ENCODE measurements at places on chromosomes 5 and 9.

DNA sequence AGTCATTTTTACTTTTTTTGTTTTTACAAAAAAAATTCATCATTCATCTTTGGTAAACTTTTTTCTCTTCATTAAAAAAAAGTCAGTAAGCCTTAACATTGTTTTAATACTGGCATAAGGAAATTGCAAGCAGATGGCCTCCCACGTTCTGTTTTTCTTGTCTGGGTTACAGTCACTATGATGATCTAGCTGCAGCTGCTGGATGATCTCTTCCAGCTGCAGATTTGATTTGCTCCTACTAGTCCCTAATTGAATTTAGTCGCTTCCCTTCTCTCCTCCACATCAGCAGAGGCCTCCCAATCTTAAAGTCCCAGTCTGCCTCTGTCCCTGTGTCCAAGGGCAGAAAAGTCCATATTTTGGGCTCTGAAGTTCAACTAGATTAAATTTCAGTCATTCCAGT lies 106.8 kb upstream of the PTGER4 start:
- DNase-seq = peak; percentile 80

DNA sequence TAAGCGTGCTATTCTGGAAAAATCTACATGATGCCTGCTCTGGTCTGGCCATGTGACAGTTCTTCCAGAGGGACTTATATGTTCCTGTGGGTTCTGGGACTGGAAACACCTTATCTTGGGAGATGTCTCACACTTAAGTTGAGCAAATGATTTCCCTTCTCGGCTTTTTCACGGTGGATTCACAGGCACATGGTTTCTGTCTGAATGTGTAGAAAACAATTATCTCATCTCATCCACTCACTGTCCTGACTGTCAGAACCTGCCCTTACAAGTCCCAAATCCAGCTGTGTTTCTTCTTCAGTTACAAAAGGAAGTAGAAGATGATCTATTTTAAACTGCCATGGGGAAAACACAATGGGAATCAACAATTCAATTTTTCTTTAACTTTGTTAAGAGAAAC lies 184.0 kb downstream of the SYK start:
- no peak for DNase-seq

DNA sequence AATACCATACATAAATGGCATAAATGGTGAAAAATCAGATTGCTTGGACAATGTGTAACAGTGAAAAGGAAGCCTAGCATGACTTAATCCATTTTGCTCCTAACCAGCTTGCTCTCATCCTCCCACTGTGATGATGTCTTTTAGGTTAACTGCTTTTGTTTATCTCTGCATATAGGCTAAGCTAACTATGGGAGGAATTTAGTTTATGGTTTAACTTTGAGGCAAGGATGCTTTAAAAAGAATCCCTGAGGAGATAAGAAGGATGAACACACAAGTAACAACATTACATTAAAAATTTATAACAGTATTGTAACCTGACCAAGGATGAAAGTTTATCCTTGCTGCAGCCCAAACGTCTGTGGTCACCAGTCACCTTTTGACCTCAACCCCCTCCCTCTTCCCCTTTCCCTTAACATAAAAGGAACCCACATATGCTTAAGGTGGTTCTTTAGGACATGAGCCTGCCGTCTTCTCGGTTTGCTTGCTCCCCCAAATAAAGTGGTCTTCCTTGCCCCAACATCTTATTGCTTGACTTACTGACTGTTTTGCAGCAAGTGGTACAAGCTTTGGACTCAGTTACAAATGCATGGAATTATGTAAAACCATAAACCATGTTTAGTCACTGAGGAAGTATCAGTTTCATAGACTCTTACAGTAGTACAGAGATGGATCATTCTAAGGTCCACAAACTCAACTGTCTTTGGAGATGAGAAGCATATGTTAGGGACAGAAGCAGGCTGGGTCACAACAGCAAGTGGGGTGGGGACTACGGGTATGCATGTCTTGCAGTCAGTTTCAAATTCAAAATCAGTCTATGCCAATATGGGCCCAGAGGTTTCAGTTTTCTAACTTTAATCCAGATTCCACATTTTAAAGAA lies 31.3 kb downstream of the AGXT2 start:
- DNase-seq = no peak

DNA sequence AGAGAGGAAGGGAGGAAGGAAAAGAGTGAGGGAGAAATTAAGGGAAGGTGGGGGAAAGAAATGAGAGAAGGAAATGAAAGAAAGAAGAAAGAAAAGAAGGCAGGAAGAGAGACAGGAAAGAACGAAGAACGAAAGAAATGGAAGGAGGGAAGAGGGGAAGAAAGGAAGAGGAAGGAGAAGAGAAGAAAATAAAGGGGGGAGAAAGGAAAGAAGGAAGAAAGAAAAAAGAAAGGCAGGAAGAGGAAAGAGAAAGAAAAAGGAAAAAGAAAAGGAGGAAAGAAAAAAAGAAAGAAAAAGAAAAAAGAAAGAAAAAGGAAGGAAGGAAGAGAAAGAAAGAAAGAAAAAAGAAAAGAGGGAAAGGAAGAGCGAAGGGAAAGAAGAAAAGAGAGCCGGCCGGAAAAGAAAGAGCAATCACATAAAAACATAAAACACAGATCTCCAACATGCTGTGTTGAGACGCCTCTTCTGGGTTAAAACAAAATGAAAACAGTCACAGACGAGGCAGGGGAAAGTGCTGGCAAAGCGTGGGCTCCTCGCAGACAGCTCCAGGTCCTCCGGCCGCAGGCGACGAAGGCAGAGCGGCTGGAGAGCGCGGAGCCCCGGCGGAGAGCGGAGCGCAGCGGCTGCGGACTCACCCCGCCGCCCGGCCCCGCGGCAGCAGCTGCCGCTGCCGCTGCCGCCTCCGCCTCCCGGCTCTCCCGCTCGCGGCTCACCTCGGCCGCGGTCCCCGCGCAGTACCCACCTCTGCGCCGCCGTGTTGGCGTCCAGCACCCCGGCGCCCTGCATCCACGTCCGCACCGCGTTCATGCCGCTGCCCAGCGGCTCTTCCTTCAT lies 896 bp downstream of the EBF1 start:
- DNase-seq = no peak

GRCh38 chr5:66829826-66830225 lies 233.6 kb downstream of the MAST4 start:
- DNase-seq = peak; percentile 44

GRCh38 chr9:18473652-18474279 lies at the start of gene ADAMTSL1:
TSS of gene ADAMTSL1 (plus strand) at chr9:18474153. CDS start at chr9:18474233, 80 bp downstream.
- peak; percentile 87 for DNase-seq

DNA sequence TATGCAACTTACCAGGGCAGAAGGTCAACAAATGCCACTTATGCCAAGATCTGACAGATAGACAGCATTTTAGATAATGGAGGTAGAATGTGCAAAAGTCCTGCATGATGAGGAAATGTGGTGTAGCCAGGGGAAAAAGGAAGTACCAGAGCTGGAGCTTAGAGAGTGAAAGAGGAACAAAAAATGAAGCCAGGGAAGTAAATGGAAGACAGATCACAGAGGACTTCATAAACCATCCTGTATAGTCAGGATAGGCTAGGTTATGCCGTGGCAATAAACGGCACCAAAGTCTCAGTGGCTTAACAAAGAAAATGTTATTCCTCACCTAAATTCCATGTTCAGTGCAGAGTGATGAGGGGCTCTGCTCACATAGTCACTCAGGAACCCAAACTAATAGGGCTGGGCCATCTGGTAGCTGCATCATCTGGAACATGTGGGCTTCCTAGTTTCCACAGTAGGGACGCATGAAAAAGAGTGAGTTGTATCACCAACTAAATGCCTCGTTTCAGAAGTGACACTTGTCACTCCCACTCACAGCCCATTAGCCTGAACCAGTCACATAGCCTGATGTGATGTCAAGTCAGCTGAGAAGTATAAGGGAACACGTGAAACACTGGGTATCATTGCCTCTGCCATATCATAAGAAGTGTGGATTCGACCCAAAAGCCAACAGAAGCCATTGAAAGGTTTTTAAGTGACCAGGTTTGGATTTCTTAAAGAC lies 70.3 kb downstream of the SH3RF2 start:
- DNase-seq = no peak

DNA sequence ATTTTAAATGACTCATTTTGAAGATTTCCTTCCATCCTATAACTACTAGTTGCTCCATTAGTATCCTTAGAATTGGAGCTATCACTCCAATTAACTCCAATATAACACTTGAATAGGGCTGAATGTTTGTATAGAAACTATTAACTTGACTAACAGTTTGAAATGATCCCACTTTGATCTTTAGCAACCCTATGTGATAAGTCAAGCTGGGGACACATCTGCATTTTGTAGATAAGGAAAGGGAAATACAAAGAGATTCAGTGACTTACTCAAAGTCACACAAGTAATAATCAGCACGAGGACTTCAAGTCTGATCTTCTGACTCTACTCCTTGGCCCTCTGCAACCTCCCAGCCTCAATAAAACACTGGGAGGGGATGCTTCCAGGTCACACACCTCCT lies 101.1 kb downstream of the TMEM215 start:
- no peak for DNase-seq

GRCh38 chr5:139514486-139514856 lies 31.9 kb upstream of the STING1 start:
- DNase-seq = no peak

GRCh38 chr5:78647351-78647818 lies 1.2 kb downstream of the LHFPL2 start:
- DNase-seq = peak; percentile 55

GRCh38 chr5:172282272-172283019 lies 1.1 kb downstream of the UBTD2 start:
- DNase-seq = peak; percentile 60

DNA sequence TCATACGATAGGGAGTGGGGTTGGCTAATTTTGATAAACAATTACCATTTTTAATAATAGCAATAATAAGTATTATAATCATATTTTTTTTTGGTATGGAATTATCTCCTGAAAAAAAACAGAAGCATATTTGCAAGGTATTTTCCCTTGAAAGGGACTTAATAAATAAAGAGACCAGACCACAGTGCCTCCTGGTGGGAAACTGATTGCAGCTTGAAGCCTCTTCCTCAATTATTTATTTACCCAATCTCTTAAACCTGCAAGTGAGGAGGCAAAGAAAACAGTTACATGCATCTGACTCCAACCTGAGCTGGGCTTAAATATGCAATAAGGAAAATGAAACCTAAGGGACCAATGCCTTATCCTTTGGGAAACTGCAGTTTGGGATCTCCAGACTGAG lies 388.1 kb upstream of the ACO1 start:
- DNase-seq = no peak

GRCh38 chr9:87337335-87338087 lies 160.2 kb upstream of the DAPK1 start:
- DNase-seq = peak; percentile 42

DNA sequence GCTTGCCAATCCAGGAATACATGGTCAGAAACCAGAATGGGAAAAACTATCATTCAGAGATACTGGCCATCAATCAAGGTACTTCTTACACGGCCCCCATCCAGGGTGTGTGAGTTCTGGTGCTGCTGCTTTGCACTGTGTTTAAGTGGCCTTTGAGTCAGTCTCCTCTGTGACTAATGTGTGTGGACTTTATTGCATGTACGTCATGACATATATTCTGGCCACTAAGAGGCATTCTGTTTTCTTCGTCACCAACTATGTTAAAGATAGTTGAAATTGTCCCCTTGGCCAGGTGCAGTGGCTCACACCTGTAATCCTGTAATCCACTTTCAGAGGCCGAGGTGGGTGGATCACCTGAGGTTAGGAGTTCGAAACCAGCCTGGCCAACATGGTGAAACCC lies 8.5 kb downstream of the EXOSC3 start:
- peak; percentile 26 for DNase-seq

DNA sequence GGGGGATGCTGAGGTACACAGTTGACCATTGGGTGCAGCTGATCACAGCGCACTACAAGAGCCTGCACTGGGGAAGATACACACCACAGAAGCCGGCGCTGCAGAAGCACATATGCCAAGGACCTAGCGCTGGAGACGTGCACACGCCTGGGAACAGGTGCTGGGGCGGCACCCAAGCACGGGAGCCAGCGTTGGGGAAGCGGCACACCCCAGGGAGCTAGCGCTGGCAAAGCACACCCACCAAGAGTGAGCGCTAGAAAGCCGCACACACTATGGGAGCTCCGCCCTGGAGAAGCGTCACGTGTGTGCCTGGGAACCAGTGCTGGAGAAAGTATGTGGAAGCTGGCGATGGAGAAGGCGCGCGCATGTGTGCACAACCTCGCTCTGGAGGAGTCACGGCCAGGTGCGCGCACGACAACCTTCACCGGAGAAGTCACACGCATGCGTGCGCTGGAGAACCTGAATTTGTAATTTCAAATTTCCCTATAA lies 4.5 kb downstream of the FANCC start:
- peak; percentile 60 for DNase-seq

DNA sequence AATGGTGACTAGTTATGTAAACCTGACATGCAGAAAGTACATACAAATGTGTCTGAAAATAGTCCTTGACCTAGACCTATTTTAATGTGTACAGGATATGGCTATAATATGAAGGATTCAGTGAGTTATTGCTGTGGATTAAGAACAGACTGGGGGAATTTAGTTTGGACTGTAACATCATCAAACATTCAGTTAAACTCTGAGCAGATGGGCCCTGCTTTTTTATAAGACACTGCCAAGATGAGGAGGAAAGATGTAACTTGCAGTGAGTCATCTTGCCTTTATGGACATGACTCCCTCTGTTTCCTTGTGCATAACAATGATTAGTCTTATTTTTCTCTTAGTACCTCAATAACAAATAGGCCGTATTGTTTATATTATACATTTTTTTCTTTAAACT lies 12.2 kb downstream of the PPP3R2 start:
- peak; percentile 58 for DNase-seq

- DNase-seq = no peak
Observed at GRCh38 chr5:134957920-134958608, 9.6 kb upstream of the CATSPER3 start.

GRCh38 chr9:89945133-89945532 lies 340.3 kb downstream of the GADD45G start:
- DNase-seq = no peak

Measured in fibroblast of skin of back (primary cell).